ENCODE measurements at places on chromosomes 4 and X.

DNA sequence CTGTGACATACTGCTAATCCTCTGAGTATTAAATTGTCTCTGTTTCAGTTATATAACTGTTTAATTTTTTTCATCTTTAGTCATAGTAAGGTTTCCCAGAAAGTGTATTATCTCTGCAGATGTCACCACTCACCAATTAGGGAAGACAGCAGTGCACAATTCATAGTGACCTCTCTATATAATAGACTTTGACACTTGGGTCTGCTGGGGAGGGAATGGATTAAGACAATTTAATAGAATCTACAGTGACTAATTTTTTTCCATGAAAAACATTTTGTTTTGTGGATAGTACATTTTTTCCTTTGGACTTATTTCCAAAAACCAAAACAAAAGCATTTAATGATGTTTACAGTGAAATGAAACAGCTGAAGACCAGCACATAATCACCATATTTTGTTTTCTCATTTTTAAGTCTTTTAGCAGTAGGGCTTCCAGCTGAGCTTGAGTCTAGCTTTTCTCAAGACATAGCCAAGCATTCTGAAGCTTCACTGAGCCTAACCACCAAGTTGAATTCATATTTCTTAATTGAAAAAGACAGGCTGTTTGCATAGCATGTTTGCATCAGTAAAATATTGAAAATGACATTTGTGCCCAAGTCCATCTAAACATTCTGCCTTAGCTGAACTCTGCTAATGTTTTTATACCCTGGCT lies 69.5 kb downstream of the PCDH19 start:
- DNase-seq = no peak

- no peak for DNase-seq
These were observed 131.5 kb upstream of the LDB2 start for GRCh38 chr4:17029964-17030363.

- no peak for DNase-seq
These were observed 147.2 kb downstream of the RPA4 start for GRCh38 chrX:97030947-97031346.

DNA sequence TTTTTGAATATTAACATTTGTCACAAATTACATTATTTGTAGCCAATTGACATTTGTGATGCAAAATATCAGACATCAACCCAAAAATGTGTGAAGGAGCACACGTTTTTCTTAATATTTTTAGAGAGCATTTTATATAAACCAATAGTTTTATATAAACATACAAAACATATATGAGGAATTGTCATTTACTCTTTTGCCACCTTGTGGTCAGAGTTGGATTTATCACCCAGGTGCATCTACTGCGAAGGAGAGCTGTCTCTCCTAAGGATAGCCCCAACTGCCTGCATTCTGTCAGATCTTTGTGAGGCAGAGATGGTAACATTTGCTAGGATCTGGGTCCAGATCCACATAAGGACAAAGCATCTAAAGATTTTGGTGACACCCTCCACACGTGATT lies 2.5 kb upstream of the USP27X start:
- peak; percentile 3 for DNase-seq

GRCh38 chrX:24166078-24166477 lies 16.5 kb downstream of the ZFX start:
- DNase-seq = no peak

GRCh38 chr4:146178126-146178525 lies 2.6 kb downstream of the LSM6 start:
- DNase-seq = no peak

DNA sequence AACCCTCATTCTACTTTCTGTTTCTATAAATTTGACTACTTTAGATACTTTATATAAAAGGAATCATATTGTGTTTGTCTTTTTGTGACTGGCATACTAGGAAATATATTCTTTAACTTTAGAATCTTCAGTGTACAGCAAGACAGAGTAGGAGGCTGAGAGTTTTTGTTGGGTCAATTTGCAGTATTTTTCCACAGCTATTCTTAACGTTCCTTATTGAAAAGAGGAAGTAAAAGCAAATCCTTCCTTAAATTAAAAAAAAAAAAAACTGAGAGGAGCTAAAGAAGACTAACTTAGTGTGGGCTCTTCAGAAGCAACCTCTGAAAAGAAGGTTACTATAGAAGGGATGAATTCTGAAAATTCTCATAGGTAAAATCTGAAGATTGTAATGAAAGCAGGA lies 1194.6 kb downstream of the ADGRL3 start:
- DNase-seq = no peak

DNA sequence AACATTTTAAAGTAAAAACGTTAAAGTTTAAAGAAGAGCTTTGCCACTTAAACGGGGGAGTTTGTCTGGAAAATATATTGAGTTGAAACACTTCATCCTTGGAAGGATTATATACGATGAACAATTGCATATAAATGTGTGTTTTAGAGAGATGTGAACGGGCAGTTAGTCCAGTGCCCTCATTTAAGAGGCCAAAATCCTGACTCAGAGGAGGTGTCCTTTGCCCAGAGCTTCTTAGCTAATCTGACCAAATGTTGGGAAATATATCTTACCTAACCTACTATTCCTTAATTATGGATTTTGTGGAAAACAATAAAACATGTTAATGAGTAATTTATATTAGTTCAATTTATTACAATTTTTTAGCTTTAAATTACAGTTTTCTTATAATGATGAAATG lies 327.2 kb upstream of the DIPK2B start:
- DNase-seq = no peak

DNA sequence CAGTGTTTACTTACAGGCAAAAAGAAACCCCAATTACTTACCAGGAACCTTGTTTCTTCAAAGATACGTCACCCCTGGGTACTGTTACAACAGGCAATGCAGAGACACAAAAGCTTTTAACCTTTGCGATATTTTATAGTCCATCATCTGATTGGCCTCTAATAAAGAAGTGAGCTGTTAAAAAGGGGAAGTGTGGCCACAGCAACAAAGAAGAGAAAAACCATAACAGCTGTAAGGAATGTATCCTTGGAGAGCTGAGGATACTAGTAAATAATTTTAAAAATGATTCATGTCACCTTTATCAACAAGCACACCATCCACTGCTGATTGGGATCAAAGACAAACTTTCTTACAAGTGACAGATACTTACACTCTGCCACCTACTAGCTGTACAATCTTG lies 14.1 kb downstream of the GABRA4 start:
- DNase-seq = no peak

DNA sequence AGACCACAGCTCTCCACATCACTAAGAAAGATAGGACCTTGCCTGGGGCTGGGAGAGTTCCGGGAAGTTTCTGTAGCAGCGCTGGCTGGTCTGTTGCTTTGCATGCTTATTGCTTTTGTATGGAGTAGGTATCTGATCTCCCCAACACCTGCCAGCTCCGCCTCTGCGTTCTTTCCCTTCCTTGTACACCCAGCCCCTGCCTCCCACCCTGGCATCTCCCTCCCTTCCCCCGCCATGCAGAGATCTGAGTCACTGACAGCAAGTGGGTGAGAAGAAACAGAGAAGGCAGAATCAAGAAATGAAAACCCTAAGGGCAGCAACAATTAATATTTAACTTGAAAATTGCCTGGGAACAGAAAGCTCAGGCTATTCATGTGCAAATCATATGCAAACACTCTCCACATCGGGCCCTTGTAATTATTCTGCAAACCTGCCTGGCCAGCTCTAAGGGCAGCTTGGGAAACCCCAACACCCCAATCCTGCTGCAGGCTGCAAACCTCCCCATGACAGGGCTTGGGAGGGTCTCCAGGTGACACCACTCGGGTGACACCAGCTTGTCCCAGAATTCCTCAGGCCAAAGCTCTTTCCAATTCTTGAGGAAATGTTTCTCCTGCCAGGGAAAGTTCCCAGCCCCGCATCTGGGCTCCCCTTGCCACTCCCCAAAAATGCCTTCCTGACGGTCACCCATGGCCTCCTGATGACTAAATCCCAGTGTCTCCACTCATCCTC lies 257.2 kb downstream of the FBXW7 start:
- DNase-seq = no peak

- no peak for DNase-seq
These were observed 150.3 kb downstream of the GPAT3 start for GRCh38 chr4:83686166-83686565.

GRCh38 chr4:173019664-173020063 lies 148.9 kb upstream of the GALNT7 start:
- no peak for DNase-seq

GRCh38 chrX:34638116-34638515 lies 19.0 kb downstream of the TMEM47 start:
- DNase-seq = peak; percentile 9

GRCh38 chr4:3399277-3400194 lies 42.2 kb upstream of the HGFAC start:
- no peak for DNase-seq

- DNase-seq = no peak
These were observed 22.9 kb upstream of the STPG2 start for GRCh38 chr4:98166025-98166730.
